Stimulated activated CD8-positive, alpha-beta memory T cell treated with anti-CD3 and anti-CD28 coated beads, Interleukin-7, amount 100 ng/mL, for 24 hours (primary cell): ENCODE measurements at places on chromosomes 6 and 20.

- no peak for DNase-seq
Measured at GRCh38 chr6:54071821-54072340, 39.4 kb upstream of the MLIP start.

GRCh38 chr6:20778912-20779311 is 244.7 kb downstream of the CDKAL1 start:
- DNase-seq: no peak

DNA sequence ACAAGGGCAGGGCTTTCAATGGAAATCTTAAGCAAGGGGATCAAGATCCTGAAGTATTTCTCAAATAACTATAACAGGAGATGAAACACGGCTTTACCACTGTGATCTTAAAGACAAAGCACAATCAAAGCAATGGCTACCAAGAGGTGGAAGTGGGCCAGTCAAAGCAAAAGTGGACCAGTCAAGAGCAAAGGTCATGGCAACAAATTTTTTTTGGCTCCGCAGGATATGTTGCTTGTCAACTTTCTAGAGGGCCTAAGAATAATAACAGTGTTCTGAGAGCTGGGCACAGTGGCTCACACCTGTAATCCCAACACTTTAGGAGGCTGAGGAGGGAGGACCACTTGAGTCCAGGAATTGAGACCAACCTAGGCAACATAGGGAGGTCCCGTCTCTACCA is 54.1 kb downstream of the ILRUN start:
- DNase-seq: no peak

DNA sequence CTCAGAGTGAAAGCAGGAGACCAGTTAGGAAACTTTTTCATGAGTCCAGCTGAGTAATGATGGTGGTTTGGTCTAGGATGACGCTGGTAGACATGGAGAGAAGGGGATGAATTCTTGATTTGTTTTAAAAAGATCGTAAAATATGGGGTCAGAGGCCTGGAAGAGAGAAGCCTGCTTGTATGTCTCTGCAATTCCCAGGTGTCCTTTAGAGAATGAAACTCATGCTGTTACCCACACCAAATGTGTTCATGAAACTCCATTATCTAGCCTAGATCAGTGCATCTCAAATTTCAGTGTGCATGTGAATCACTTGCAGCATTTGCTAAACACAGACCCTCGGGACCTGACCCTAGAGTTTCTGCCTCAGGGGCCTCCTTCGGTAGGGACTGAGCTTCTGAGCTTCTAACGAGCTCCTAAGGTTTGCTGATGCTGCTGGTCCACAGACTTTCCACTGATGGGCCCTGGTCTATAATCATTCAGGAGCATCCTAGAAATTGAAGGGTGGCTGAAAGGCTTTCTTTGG is 302.0 kb upstream of the PLCB4 start:
- no peak for DNase-seq

GRCh38 chr6:124822721-124823120 is 139.5 kb upstream of the RNF217 start:
- no peak for DNase-seq

GRCh38 chr6:158988477-158988876 is 11.5 kb downstream of the RSPH3 start:
- DNase-seq: no peak

DNA sequence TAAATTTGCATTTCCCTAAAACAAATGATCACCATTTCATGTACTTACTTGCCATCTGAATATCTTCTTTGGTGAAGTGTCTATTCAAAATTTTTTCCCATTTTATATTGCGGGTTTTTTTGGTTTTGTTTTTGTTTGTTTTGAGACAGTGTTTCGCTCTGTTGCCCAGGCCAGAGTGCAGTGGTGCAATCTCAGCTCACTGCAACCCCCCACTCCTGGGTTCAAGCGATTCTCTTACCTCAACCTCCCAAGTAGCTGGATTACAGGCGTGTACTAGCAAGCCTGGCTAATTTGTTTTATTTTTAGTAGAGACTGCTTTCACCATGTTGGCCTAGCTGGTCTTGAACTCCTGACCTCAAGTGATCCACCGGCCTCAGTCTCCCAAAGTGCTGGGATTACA is 9.1 kb upstream of the REPS1 start:
- no peak for DNase-seq

- no peak for DNase-seq
Measured at GRCh38 chr6:54010340-54011276, 100.6 kb upstream of the MLIP start.
